HL-60 (cell line): ENCODE measurements at places on chromosomes 13 and 19.

DNA sequence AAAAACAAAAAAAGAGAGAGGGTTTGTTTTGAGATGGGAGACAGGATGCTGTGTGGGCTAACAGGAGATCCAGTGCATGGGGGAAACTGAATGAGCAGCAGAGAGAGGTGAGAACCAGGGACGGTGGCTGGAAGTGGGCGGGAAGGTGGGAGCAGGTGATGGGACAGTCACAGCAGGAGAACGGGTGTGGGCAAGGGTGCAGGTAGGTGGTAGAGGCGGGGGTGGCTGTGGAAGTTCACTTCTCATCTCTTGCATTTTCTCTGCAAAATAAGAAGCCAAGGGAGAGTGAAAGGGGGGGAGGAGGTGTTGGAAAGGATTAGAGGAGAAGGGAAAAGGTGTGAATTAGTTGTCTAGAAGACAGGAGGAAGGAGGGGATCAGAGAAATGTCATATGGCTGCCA lies 21.9 kb downstream of the FBXO17 start:
- no peak for DNase-seq

- DNase-seq = no peak
Measured at GRCh38 chr13:23701636-23702035, 131.4 kb downstream of the TNFRSF19 start.

- DNase-seq = peak; percentile 25
Measured at GRCh38 chr19:49677231-49677900, at the start of gene PRMT1. TSS of gene PRMT1 (plus strand) at chr19:49677271. CDS start at chr19:49677281, 10 bp downstream.

- peak; percentile 63 for DNase-seq
Measured at GRCh38 chr19:33214596-33214995, 11.1 kb downstream of the SLC7A10 start.

- DNase-seq = no peak
Measured at GRCh38 chr19:43957891-43958290, 6.9 kb downstream of the ZNF221 start.
